ENCODE measurements at places on chromosomes 1 and 21.

GRCh38 chr1:6208723-6209660 lies 3.1 kb downstream of the RNF207 start:
- no peak for DNase-seq

GRCh38 chr1:198212675-198213074 lies 55.9 kb downstream of the NEK7 start:
- DNase-seq = no peak

- no peak for DNase-seq
Measured at GRCh38 chr1:20981915-20982314, 194.8 kb downstream of the EIF4G3 start.

DNA sequence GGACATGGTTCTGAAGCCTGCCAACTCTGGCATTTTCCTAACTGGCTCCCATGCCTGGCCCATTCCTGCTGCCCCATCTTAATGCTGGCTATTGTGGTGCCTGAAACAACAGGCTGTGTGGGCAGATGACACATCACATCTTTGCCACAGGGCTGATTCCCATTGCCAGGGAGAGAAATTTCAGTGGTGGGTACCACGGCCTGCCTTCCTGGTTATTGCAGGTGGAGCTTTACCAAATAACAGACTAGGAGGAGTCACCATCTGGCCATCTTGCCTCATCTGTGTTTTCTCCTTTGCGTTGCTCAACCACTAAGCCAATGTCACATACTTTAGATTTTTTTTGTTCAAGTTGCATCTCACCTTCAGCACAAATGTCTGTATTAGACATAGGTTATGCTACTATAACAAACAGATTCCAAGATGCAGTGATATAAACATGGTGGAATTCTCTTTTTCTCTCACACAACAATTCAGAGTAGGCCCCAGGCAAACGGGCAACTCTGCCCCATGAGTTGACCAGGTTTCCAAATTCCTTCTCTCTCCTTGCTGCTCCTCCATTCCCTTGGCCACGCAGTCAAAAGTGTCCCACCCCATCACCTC lies 14.1 kb downstream of the CDA start:
- no peak for DNase-seq

DNA sequence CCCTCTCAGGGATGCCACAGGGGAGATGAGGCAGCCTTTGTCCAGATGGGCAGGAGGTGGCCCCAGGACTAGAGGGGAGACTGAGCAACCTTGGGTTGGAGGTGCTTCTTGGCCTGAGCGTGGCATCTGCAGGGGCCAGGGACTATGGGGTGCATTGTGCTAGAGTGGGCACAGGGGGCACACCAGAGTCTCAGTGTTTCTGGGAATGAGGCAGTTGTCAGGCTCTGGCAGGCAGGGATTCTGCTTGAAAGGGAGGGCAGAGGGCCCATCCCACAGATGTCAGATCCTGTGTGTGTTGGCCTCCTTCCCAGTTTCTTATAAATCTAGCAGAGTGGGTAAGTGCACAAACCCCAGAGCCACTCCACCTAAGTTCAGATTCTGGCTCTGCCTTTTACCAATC lies 13.7 kb downstream of the LGR6 start:
- no peak for DNase-seq

DNA sequence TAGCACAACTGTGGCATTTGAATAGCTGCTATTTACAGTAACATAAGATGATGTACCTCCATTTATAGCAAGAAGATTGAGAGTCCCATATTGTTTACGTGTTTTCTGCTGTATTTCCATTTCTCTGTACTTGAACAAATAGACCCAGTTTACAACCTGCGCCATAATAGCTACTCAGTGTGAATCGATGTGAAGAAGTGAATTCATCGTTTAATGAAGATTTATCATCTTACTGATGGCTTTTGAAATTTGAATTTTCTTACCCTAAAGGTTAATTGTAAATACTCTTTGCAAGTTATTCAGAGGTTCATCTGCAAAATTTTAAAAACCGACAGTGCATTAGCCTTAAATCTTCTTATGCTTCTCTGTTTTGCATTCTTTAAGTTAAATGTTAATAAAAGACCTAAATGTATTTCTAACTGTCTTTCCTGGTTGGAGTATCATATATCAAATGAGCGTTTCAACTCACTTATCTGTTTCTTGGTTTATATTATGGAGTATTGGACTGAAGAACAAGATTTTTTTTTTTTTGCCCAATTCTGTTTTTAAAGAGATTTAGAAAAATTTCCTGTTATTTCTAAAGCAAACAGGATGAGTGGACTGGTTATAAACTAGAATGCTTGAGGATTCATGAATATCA lies 2.2 kb downstream of the MACO1 start:
- no peak for DNase-seq

DNA sequence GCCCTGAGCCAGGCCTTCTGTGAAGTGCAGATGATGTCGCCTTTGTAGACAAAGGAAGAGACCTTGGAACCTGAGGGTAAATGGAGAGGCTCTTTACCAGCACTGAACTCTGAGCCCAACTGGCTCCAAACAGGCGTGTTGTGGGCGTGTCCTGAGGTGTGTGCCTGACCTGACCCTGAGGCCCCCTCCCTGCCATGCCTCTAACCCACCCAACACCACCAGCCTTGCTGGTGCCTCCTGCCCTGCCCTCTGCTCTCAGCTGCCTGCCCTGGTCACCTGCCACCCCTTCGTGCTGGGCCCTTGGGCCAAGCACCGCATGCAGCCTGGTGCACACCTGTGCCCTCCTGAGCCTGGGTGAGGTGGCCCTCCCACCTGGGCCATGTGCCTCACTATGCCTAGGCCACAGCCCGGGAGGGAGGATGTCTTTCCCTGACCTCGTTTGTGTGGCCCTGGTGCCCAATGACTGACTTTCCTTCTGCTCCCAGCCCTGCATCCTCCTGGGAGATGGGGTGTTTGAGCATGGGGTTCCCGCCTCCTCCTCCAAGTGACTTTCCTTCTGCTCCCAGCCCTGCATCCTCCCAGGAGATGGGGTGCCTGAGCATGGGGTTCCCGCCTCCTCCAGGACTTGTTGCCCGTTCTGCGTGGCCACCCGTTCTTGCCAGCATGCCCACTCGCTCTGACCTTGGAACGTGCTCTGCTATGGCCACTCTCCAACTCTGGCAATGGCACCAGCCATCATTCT lies 157.0 kb downstream of the PCBP3 start:
- no peak for DNase-seq

- no peak for DNase-seq
Measured at GRCh38 chr1:54297596-54298283, 97.8 kb downstream of the MRPL37 start.

DNA sequence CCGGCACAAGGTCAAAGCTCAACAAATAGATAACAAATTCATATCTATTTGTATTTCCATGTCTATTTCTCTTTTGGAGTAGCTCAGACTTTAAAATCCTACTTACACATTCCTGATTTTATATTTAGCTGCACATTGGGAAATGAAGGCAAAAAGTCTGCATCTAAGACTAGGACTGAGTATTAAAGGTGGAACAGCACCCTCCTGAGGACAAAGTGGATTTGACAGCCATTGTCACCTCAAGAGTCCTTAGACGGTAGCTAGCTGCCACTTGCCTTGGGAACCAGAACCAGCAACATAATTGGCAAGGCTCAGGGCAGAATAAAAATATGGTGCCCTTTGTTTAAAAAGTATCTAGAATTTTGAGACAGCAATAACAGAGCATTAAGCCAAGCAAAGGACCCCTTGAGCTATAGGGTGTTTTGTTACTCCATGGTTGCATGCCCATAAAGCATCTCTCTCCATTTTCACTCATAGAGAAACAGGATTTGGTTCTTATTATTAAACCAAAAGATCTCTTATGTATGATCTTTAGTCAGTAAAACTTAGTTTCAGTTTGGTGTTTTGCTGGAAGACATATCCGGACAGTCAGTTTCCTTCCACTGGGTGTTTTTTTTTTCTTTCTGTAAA lies 30.0 kb upstream of the SGIP1 start:
- DNase-seq = no peak

GRCh38 chr1:245972476-245972875 lies 534.6 kb downstream of the SMYD3 start:
- DNase-seq = no peak

DNA sequence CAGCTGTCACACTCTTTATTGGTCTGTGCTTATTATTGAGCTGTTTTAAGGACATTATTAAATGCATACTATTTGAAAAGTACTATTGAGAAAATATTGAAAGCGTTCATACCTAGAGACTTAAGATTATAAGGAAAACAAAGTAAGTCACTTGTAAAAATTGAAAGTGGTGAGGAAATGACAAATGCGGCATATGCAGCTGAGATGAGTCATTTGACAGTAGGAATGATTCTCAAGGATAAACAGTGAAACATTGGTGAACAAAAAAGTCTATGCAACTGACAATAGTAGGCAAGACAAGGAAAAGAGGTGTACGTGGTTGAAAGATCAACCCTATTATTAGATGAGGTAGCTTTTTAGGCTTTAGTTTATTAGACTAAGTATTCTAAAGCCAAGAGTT lies 82.6 kb upstream of the MAP10 start:
- no peak for DNase-seq

- DNase-seq = no peak
Measured at GRCh38 chr1:44976252-44976651, 10.1 kb downstream of the EIF2B3 start.

- no peak for DNase-seq
Measured at GRCh38 chr1:169387399-169387798, 19.4 kb downstream of the BLZF1 start.

GRCh38 chr1:94719926-94720793 lies 100.0 kb upstream of the SLC44A3 start:
- DNase-seq = no peak

DNA sequence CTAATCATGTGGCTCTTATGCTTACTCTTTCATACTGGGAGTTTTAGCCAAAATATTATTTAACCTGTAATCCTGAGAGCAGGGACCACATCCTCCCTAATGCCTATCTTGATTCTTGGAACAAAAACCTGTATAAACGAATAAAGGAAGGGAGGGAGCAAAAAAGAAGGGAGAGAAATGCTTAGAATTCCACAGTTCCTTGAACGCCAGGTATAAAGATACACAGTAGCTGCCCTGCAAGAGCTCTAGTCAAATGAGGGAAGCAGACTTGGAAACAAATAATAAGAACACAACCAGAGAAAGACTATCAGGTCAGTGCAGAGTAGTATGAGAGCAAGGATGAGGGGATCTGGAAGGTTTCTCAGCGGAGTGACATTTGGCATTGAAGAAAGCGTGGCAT lies 116.3 kb downstream of the SLC30A10 start:
- no peak for DNase-seq
